ENCODE measurements at places on chromosomes 12 and 14. TPM values are rescaled to one million over a fixed set of nuclear protein-coding genes. Genes with fewer than 3 reads are reported as not detected.

GRCh38 chr12:15341371-15341770, 19.1 kb downstream of the PTPRO start:
- H3K4me3 ChIP-seq, result no peak overlapping the region
- peaks cover 49% of the 10 kb centered on the region for H3K27me3 ChIP-seq
- no peaks in the 10 kb centered on the region for H3K4me1 ChIP-seq
- no peak overlapping the region for H3K27ac ChIP-seq

The TAS2R30 gene
- 1.8 TPM for total RNA-seq

The AP4S1 gene
- 5.5 TPM for total RNA-seq

The CDKN3 gene
- total RNA-seq, result 44.7 TPM

DNA sequence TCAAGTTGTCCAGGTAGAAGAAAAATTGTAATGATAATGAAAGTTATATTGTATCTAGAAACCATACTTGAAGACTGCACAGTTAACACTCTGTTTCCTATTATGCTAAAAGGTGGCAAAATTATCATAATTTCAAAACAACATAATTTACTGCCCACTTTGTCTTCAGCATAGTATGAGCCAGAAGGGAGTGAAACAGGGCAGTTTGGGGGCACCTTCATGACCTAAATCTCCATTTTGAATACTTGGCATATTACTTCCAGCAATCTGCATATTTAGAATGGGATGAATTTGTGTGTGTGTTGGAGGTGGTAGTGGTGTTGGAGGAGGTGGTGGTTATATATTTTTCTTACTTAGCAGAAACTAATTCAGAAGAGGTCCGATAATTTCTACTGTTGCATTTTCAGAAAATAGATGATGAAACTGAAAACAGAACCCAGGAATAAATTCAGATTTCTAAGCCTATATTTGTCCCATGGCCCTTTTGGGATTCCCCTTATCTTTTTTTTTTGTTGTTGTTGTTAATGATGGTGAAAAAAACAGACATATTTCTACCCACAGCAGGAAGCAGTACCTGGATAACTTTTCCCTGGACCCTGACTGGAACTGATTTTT, 26.6 kb upstream of the FRMD6 start:
- H3K27me3 ChIP-seq, result no peaks in the 10 kb centered on the region
- DNase-seq, result no peak
- H3K4me1 ChIP-seq, result no peaks in the 10 kb centered on the region
- H3K27ac ChIP-seq, result no peak overlapping the region

The OR6C75 gene
- total RNA-seq, result not detected

DNA sequence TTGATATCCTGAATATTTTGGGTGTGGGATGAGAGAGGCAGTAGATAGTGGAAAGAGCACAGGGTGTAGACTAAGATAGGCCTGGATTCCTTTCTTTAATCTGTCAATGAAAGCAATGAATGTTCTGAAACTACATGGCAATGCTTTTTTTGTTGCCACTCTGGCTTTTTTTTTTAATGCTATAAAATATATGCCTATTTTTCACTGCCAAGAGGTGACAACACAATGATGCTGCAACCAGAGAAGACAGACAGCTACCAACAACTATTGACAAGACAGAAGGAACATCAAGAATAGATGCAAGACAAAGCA, 9.4 kb downstream of the ANG start:
- H3K27ac ChIP-seq, result no peak overlapping the region
- H3K36me3 ChIP-seq, result peaks cover 13% of the 10 kb centered on the region
- H3K27me3 ChIP-seq, result no peaks in the 10 kb centered on the region
- no peak overlapping the region for H3K4me3 ChIP-seq
- no peak for DNase-seq
- no peaks in the 10 kb centered on the region for H3K4me1 ChIP-seq

DNA sequence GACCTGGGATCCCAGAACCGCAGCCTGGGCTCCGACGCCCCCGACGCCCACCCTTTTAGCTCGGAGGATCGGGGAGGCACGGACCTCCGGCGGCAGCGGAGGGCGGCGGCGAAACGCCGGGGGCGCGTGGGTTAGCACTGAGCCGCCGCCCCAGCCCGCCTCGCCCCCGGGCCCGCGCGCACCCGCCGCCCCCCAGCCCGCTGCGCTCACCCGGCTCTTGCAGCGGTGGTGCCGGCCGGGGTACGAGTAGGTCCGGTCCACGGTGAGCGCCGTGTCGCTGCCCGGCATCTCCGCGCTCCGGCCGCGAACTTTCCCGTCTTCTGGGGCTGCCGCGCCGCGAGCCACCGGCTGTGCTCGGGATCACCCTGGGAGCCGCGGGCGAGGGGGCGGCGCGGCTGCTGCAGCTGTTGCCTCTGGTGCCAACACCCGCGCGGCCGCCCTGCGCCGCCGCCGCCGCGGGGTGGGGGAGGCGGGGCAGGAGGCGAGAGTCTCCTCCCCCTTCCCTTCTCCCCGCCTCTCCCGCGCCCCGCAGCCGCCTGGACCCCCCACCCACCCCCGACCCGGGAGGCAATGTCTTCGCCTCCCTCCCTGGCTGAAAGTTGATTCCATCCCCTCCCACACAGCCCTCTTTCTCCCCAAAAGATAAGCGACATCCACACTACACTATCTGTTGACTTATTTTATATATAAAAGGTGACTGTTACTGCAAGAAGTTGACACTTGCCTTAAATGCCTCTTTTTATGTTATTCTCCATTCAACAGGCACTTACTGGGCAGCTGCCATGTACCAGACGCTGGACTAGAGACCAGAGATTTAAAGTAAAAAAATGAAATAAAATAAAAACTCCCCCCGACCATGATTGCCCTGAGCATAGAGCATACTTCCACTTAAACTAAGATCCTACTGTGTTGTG, at the start of gene TMCC3:
Gene TMCC3, minus strand, starts transcription at position 415 of the 914 bp plus-strand sequence. Its CDS starts 127 bp downstream, at position 288.
- H3K27me3 ChIP-seq, result peaks cover 39% of the 10 kb centered on the region
- H3K4me1 ChIP-seq, result no peaks in the 10 kb centered on the region
- no peaks in the 10 kb centered on the region for H3K36me3 ChIP-seq
- DNase-seq, result peak; percentile 81

GRCh38 chr14:54686871-54687749, 120.2 kb downstream of the SAMD4A start:
- H3K4me3 ChIP-seq, result no peak overlapping the region
- no peaks in the 10 kb centered on the region for H3K36me3 ChIP-seq
- no peaks in the 10 kb centered on the region for H3K27me3 ChIP-seq
- H3K4me1 ChIP-seq, result no peaks in the 10 kb centered on the region

The NKX2-1 gene
- 0.62 TPM for total RNA-seq

The PDE3A gene
- total RNA-seq, result 0.62 TPM

GRCh38 chr14:105913221-105913620, 386.8 kb downstream of the TMEM121 start:
- no peaks in the 10 kb centered on the region for H3K36me3 ChIP-seq
- H3K4me3 ChIP-seq, result no peak overlapping the region
- H3K4me1 ChIP-seq, result no peaks in the 10 kb centered on the region
- no peak overlapping the region for H3K27ac ChIP-seq
- H3K27me3 ChIP-seq, result no peaks in the 10 kb centered on the region
- no peak for DNase-seq

The KRT85 gene
- not detected for total RNA-seq

DNA sequence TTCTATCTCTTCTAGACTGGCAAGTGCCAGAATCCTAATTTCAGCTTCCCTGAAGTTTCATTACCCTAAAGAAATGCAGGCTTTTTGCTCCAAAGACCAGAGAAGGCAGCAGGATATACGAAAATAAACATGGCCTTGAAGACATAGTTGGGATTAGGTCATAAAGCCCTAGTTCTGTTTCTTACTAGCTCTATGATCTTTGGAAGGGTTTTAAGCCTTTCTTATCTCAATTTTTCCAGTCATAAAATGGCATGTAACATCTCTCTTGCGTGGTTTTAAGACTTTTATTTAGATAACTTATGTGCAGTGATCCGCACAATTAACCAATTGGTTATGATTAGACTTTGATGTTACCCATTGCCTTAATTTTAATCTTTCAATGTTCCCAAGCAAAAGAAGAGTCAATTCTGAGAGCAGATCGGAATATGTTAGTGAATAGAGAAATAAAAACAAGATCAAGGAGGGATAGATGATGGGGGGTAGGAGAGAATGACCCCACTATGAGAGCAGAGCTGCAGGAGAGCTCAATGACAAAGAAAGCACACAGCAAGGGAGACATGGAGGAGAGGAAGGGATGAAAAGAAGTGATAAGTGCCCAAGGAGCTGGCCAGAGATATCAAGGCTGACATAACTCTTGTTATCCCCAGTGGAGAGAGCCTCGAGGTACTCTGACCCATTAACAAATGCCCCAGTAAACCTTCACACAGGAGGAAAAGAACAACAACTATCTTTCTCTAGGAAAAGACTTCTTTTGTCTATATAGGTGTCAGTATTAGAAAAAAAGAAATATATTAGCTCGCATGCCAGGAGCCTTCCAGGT, 53.0 kb upstream of the ANP32D start:
- peak overlapping the region; percentile 2 for H3K4me3 ChIP-seq
- H3K27ac ChIP-seq, result no peak overlapping the region
- H3K36me3 ChIP-seq, result no peaks in the 10 kb centered on the region
- DNase-seq, result peak; percentile 65
- peaks cover 9% of the 10 kb centered on the region for H3K4me1 ChIP-seq

- no peaks in the 10 kb centered on the region for H3K27me3 ChIP-seq
- H3K4me1 ChIP-seq, result peaks cover 7% of the 10 kb centered on the region
- H3K4me3 ChIP-seq, result no peak overlapping the region
Measured at GRCh38 chr12:121784460-121784859, 9.0 kb downstream of the RHOF start.

DNA sequence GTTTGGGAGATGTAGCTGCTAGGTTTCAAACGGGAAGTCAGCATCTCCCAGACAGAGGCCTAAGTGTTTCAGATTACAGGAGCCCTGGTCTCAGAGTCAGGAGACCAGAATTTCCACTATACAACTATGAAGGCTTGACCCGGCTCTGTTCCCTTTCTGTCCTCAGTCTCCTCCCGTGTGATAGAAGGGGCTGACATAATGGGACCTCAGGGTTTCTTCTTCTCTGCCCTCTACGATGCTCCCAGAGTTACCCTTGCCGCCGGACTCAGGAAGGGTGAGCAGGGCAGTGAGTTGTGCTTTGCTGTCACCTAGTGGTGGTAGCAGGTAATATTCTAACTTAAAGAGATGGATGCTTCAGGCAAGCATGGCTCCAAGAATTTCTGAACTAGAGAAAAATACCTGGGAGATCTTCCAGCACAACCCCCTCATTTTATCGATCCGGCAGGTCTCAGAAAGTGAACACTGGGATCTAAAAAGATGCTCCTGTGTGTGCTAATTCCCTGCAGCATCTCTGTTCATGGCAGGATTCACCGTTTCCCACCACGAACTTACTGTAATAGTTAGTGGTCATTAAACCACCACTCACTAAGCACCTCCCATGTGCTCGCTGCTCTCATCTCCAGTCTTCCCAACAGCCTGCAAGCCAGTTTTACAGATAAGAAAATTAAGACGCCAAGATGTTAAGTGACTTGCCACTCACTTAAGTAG, 84.4 kb downstream of the VWF start:
- DNase-seq, result peak; percentile 91
- no peaks in the 10 kb centered on the region for H3K27me3 ChIP-seq
- H3K4me1 ChIP-seq, result peaks cover 8% of the 10 kb centered on the region
- no peak overlapping the region for H3K27ac ChIP-seq
- H3K4me3 ChIP-seq, result no peak overlapping the region

GRCh38 chr14:51578853-51579252, 72.9 kb upstream of the FRMD6 start:
- no peaks in the 10 kb centered on the region for H3K27me3 ChIP-seq
- H3K4me3 ChIP-seq, result no peak overlapping the region
- no peaks in the 10 kb centered on the region for H3K36me3 ChIP-seq

DNA sequence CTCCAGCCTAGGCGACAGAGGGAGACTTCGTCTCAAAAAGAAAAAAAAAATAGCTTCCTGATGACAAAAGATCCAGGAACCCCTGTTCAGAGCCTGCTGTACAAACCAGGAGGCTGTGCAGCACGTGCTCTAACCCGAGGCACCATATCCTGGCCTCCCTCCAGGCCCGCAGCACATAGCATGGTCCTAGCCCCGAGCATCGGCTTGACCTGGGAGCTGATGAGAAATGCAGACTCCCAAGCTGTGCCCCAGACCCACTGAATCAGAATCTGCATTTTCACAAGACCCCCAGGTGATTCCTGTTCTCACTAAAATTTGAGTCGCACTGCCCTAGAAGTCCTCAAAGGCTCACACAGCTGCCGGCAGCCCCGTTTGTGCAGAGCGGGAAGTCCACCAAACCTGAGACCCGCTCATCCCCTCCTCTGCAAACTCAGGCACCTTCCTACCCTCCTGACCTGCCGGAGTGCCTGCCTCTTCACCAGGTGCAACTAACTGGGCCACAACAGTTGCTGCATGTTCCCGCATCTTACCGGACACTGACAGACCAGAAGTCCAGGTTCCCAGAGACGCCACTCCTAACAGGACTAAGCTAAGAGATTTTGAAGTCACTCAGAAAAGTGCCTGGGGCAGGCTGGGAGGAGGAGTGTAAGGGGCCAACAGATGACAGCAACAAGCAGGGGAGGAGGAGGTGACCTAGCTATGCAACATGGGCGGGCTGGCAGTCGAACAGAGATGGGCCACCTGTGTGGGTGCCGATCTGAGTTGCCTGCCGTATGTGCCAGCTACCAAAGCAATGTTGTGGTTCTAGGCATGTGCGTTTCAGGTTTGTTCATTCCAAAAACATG, 24.0 kb upstream of the RIN3 start:
- DNase-seq, result no peak
- no peaks in the 10 kb centered on the region for H3K4me1 ChIP-seq
- H3K27ac ChIP-seq, result no peak overlapping the region
- no peak overlapping the region for H3K4me3 ChIP-seq

GRCh38 chr12:3135522-3136461, 58.6 kb downstream of the TSPAN9 start:
- no peaks in the 10 kb centered on the region for H3K27me3 ChIP-seq
- peaks cover 5% of the 10 kb centered on the region for H3K4me1 ChIP-seq
- H3K36me3 ChIP-seq, result no peaks in the 10 kb centered on the region
- no peak overlapping the region for H3K4me3 ChIP-seq
- DNase-seq, result peak; percentile 91

The CCDC38 gene
- 0.35 TPM for total RNA-seq

GRCh38 chr12:11884706-11885105, 186.0 kb upstream of the BCL2L14 start:
- no peak overlapping the region for H3K4me3 ChIP-seq
- no peaks in the 10 kb centered on the region for H3K27me3 ChIP-seq
- DNase-seq, result no peak
- no peaks in the 10 kb centered on the region for H3K4me1 ChIP-seq
- peaks cover 58% of the 10 kb centered on the region for H3K36me3 ChIP-seq

DNA sequence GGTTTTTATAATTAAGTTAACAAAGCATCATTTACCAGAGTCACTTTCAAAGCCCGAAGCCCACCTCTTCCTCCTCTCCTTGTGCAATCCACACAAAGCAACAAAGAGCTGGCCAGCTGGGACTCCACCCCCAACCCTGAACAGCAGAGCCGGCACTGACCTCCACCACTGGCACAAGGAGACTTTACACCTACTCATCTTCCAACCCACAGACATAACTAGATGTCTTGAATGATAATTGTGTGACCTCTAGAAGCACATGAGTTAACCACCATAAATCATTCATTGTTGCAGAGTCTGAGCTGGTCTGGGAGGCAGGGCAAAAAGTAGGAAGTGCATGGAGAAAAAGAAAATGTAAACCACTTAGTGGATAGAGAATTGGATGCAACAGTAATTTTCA, 72.2 kb downstream of the ST8SIA1 start:
- H3K36me3 ChIP-seq, result no peaks in the 10 kb centered on the region
- no peaks in the 10 kb centered on the region for H3K27me3 ChIP-seq
- no peaks in the 10 kb centered on the region for H3K4me1 ChIP-seq
- H3K4me3 ChIP-seq, result no peak overlapping the region
- DNase-seq, result peak; percentile 66
